Fibroblast of the aortic adventitia (primary cell): ENCODE measurements at places on chromosomes 7 and 10. TPM values are rescaled to one million over a fixed set of nuclear protein-coding genes. Genes with fewer than 3 reads are reported as not detected.

GRCh38 chr7:150860291-150860977 is 8.1 kb downstream of the AOC1 start:
- no peak for DNase-seq

GRCh38 chr10:98267069-98267893 is 713 bp downstream of the LOXL4 start:
- no peak for DNase-seq

DNA sequence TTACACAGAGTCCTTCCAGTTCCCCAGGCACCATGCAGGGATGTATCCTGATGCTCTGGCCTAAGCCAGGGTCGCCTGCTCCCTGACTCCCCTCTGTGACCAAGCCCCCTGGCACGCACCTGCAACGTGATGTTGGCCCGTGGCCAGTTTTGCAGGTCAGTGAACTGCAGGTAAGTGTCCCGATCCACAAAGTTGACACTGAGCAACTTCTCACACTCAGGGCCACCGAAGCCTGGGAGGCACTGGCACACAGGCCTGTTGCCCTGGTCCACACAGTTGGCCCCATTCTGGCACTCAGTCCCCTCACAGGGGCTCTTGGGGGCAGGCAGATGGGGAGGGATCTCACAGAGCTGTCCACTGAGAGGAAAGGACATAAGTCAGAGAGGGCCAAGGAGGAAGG is 174.3 kb downstream of the LCOR start:
- no peak for DNase-seq

DNA sequence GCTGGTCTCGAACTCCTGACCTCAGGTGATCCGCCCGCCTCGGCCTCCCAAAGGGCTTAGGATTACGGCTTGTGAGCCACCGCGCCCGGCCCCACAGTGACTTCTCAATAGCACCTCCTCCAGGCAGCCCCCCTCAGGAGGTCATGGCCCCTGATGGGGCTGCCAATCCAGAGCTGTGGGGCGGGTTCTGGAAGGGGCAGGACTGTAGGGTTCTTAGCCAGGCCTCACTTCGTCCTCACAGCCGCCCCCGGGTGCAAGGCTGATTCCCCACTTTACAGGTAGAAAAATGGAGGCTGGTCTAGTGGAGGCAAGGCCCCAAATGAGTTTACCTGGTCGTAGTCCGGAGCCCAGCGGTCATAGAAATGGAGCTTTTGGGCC is 638 bp downstream of the METTL27 start:
- no peak for DNase-seq

The RBP4 gene
- 1.9 and 2.5 TPM in 2 replicates for total RNA-seq
